Activated CD8-positive, alpha-beta memory T cell treated with anti-CD3 and anti-CD28 coated beads for 1 hour (primary cell): ENCODE measurements at places on chromosomes 3 and 15.

DNA sequence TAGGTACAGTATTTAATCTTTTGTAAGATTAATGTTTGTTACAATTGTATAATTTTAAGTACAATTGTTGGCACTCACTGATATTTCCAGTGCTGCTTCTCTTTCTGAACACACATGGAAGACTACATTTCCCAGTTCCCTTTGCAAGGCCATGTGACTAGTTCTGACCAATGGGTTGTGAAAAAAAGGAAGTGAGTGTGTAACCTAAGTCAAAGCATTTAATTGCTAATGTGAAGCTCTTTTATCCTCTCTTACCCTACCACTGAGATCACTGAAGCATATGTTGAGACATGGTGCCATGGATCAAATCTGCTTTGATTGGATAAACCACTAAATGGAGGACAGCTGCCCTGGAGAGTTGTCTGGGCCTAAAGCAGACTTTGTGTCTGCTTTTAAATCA, 83.9 kb upstream of the PLXND1 start:
- DNase-seq, result no peak

- DNase-seq, result no peak
Observed at GRCh38 chr15:84598993-84599392, 1.8 kb upstream of the ZSCAN2 start.

DNA sequence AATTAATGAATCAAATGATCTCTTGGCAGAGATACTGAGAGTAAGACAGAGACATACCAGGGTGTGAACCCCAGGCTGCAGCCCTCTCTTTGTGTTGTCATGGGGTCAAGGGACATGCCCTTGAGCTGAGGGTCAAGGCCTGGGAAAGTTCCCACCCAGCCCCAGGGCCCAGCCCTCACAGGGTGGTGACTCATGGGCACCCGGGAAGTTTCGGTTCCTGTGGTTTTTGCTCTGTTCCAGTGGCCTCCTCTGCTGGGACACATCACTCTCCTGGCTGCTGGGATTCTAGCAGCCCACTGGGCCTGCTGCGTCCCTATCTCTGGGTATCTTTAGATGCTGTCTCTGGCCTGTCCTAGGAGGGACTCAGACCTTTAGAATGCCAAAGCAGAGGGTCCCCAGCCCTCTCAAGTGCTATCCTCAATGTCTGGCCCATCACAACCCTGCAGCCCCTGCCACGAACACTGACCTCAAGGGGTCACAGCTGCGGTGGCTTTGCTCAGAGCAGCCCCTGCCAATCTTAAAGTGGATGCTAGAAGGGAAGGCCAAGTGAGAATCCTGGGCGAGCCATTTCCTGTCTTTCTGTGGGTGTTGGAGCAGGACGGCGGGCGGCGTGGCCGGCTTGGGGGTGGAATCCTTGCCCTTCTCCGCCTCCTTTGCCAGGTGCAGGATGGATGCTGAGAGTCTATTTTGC, 148.4 kb upstream of the TLE3 start:
- no peak for DNase-seq

DNA sequence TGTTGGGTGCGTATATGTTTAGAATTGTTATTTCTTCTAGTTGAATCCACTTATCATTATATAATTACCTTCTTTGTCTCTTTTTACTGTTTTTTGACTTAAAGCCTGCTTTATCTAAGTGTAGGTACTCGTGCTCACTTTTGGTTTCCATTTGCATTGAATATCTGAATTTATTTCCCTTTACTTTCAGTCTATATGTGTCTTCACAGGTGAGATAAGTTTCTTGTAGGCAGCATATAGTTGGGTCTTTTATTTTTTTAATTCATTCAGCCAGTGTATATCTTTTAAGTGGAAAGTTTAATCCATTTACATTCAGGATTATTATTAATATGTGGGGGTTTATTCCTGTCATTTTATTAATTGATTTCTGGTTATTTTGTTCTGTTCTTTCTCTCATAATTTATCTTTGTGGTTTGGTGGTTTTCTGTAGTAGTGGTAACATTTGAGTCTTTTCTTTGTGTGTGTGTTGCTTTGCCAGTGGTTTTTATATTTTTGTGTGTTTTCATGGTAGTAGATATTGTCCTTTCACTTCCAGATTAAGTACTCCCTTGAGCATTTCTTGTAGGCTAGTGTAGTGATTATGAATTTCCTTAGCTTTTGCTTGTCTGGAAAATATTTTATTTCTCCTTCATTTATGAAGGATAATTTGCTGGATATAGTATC, 27.3 kb downstream of the STT3B start:
- DNase-seq, result no peak

- no peak for DNase-seq
Observed at GRCh38 chr3:18739099-18739433, 313.9 kb upstream of the SATB1 start.

- no peak for DNase-seq
Observed at GRCh38 chr15:62900071-62900802, 142.3 kb upstream of the TPM1 start.

DNA sequence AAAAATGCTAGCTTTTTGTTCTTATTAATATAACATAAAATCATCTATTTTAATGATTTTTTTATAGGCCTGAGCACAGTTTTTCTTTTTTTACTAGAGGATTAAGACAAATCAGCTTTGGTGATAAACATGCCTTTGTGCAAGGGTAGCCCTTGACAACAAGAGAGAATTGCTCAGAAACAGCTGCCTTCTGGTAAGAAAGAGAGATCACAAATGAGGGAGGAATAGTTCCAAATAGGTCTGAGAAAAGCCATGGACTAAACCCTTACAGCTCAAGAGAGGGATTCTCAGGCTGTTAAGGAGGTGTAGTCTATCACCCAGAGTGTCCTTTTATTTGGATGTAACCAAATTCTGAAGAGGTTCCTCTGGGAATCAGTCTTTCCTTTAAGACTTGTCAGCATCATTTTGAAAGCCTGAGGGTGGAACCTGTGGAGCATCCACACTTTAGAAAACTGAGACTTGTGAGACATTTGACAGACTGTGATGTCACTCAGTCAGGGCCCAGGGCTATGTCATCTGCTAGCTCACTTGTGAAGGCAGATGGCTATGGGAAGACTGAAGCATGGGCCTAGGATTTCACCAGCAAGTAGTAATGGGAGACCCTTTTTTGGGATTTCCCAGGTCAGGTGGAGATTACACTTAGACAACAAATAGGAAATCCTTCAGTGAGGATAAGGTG, 102.9 kb upstream of the KCNAB1 start:
- no peak for DNase-seq

- no peak for DNase-seq
Observed at GRCh38 chr3:172171396-172172075, 132.2 kb downstream of the FNDC3B start.

GRCh38 chr15:38872732-38873131, 308.1 kb upstream of the RASGRP1 start:
- no peak for DNase-seq

DNA sequence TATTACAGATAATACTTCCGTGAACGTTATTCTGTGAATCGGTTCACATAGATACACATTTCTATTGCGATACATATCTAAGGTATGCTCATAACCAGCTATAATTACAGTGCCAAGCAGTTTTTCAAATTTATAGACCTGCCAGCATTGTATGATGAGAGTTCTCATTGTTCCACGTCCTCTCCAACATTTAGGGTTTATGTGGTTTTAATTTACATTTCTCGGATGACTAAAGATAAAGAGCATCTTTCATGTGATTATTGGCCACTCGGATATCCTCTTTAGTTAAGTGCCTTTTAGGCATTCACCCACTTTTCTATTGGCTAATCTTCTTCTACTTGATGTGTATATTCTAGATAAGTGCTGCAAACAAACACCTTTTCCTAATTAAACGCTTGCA, 134.7 kb upstream of the CCDC54 start:
- no peak for DNase-seq

DNA sequence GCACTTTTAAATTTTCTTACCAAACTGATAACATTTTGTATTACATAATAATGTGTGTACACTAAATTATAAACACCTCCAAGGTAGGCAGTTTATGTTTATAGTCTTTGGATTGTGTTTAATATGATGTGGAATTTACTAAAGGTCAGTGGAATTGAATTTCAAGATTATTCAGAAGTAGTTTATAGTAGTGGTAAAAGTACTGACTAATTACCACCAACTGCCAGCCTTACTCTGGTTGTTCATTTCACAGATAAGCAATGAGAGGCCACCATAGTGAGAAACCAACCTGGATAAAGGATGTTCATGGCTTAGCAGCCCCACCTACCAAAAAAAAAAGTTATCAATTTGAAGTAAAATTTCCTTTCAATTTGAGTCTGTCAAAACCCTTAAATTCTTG, 54.0 kb upstream of the EIF5A2 start:
- DNase-seq, result no peak

- DNase-seq, result no peak
Observed at GRCh38 chr3:63912768-63913588, 795 bp upstream of the SCAANT1 start.

DNA sequence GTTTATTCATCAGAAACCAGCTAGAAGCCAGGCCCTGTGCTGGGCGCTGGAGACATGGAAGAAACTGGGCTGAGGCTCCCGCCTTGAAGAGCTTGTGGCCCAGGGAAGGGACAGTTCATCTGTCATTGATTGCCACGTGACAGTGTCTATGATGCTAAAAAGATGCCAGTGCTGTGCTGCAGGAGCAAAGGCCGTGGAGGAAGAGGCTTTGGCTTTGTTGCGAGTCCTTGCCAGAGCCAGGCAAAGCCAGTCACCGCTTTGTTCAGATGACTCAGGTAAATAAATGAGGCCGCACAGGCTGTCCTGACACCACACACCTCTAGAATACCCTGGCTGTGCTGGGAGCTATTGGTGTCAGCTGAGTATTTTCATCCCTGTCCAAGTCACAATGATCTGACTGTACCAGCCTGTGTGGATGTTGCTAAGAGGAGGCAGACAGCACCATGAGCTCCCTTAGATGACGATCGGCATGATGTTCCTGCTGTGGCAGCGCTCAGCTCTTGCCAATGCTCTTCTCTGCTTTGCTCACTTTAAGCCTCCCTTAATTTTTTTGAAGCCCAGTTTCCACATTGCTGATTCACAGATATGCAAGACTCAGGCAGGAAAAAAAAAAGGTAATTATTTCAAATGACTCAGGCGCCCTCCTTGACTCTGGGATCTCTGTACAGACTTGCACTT, 77.5 kb downstream of the CCNL1 start:
- no peak for DNase-seq

DNA sequence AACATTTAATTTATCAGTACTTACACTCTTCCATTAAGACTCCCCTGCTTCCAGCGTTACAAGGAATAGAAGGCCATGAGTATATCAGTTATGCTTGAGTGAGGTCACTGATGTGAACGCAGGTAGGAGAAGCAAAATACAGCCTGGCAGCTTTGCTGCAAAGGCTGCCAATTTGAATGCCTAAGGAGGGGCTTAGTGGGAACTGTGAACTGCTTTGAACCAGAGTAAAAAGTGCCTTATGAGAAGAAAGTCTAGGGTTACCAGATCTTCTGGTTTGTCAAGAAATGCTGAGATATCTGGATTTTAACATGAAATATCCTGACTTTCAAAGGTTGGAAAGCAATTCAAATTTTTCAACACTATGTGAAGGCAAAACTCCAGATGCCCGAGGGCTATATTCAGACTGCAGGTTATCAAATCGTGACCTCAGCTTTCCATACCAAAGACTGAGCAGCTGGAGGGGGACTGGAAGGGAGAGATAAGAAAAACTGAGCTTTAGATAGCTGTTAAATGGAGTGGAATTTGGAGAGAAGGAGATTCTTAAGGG, 446.3 kb upstream of the NECTIN3 start:
- no peak for DNase-seq

GRCh38 chr3:100097919-100098783, 16.1 kb downstream of the FILIP1L start:
- DNase-seq, result no peak

- DNase-seq, result no peak
Observed at GRCh38 chr15:84608707-84609284, 8.0 kb downstream of the ZSCAN2 start.

DNA sequence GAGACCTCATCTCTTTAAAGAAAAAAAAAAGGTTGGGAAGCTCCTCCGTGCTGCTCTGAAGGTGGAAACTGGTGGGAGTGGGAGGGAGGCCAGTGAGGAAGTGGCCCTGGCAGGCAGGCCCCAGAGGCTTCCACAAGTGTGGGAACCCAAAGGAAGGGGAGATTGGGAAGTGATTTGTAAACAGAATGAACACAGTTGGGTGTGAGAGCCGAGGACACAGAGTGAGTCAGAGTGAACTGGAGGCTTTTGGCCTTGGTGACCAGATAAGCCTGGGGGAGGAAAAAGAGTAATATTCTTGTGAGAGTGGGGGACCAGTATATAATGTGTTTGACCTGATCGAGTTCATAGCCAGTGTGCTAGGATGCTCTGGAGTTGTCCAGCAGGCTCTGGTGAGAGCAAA, 23.0 kb downstream of the MKRN2 start:
- no peak for DNase-seq

- no peak for DNase-seq
Observed at GRCh38 chr15:25742041-25742730, 120.9 kb downstream of the ATP10A start.

- DNase-seq, result no peak
Observed at GRCh38 chr3:28835751-28836150, 445.1 kb upstream of the RBMS3 start.

DNA sequence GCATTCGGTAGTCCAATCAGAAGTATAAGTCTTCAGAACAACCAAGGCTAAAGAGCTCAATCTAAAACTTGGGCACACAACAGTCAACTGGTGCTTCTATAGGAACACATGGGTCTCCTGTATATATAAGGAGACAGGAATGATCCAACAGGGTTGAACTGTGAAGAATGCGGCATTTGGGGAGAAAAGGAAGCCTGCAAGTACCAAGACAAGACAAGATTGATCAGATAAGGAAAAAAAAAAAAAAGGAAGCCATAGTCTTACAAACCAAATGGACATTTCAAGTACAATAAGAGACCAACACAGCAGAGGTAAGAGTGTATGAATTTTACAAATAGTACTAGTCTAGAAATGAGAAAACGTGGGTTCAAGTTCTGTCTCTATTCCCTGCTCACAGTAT, 6.5 kb downstream of the CPEB1 start:
- no peak for DNase-seq

GRCh38 chr3:146539315-146539714, 5.1 kb downstream of the PLSCR1 start:
- no peak for DNase-seq

DNA sequence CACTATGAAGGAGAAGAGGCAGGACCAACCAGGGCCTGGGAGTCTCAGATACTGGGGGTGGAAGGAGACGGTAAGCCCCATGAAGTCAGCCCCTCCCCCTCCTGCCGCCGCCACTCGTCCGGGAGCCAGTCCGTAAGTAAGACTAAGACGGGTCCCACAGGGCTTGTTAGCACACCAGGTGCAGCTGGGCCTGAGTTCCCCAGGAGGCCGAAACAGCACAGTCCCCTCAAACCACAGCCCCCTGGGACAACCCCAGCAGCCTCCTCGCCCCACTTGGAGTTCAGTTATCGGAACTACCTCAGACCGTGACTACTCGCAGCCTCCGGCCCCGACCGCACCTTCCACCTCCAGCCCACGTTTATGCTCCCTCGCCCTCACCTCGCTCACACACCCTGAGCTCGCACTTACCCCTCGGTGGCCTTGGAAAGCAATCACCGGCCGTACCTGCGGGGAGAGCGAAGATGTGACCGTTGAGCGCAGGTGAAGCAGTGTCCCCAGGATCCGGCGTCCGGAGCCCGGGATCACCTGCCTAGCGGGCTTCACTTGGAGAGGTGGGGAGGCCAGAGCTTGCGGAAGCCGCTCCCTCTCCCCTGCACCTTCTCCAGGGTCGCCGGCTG, 557 bp downstream of the ELL3 start:
- no peak for DNase-seq

GRCh38 chr3:33722191-33722590, 4.1 kb upstream of the CLASP2 start:
- no peak for DNase-seq
